ENCODE measurements at places on chromosomes 1 and 21.

DNA sequence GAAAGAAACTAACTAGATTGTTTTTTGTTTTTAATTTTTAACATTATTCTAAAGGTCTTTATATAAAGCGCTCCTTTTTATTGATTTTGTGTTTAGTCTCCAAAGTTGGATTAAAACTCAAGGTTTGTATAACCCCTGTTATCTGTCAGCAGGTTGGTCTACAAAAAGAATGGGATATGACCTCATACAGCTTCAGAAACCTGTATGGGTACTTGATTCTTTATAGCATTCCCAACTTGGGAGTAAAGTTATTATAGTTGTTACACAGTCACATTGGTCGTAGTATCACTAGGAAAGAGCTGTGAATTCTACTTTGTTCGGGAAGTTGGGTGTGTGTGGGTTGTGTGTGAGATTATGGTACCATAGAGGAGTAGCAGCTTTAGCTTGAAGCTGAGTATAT lies 52.4 kb downstream of the ZMYM4 start:
- DNase-seq, result no peak

GRCh38 chr1:37038227-37039093 lies 4.1 kb upstream of the GRIK3 start:
- DNase-seq, result no peak

GRCh38 chr1:75188892-75189291 lies 54.7 kb downstream of the LHX8 start:
- DNase-seq, result no peak

DNA sequence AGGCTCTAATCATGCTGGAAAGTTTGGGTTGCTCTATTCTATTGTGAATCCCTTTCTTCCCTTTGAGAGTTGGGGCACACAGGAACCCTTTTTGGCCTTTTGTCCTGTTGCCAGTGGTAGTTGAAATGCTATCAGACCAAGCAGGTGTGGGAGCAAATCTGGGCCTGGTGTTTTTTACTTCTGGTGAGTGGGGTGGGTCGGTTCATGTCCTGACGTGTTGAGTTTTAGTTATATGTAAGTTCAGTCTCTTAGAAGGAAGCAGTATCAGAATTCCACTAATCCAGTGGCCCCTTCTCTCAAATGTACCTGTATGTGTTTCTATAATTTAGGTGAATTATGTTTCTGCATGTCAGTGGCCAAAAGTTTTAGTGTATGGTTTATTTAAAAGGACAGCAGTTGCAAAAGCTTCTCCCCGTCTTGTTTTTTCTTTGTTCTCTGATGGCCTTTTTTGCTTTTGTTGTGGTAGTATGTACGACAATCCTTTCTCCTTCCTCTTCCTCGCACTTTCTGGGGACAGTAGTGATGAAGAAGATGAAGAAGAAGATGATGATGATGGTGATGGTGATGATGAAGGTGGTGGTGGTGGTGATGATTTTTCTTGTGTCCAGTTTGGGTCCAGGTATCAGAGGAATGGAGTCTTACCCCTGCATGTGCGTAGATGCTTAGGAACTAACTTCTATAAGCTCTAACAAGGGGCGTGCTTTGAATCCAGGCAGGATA lies 74.2 kb downstream of the UBE4B start:
- no peak for DNase-seq

DNA sequence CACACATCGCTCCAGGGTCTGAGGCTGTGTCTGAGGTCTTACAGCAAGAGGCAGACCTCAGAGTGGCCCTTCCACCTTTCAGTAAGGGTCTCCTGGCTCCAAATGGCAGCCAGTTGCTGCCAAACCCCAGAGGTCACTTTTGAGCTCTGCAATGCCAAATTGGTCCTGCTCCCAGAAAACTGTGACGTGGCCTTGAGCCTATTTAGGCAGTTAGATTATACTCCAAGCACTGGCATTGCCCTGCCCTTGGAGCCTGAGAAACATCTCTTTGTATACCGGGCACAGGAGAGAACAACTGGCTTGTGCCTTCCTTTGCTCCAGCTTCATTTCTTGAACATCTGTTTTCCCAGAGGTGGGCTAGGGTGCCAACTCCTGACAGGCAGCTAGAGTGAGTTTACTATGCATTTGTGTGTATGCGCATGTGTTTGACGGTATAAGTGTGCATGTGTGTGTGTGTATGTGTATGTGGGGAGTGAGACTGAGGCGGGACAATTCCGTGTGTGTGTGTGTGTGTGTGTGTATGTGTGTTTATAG lies 134.5 kb downstream of the IER5 start:
- DNase-seq, result no peak

- no peak for DNase-seq
Measured at GRCh38 chr21:31293986-31294385, 50.1 kb downstream of the TIAM1 start.

DNA sequence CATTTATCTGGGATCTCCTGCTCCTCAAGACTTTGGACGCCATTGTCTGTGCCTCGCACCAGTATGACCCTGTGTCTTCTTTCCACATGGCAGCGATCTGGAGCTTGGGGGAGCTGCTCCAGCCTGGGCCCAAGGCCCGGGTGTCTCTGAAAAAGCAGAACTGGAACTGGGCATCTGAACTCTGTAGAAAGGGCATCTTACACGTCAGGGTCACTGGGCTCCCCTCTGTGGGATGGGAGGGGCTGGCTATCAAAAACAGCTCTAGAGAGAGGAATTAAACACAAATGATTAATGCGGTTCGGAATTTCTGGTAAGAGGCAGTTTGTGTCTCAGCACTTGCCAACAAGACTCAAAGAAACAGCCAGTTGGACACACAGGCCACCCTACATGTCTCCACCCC lies 16.1 kb downstream of the FCRL1 start:
- DNase-seq, result no peak

DNA sequence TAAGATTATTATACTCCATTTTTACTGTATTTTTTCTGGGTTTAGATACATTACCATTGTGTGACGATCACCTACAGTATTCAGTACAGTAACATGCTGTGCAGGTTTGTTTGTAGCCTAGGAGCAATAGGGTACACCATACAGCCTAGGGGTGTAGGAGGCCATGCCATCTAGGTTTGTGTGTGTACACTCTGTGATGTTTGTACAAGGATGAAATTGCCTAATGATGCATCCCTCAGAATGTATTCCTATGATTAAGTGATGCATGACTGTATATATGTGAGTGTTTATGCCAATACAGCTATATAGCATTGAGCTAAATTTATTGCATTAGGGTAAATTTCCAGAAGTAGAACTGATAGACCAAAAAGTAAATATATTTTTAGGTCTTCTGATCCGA lies 23.3 kb downstream of the TUFT1 start:
- DNase-seq, result no peak

DNA sequence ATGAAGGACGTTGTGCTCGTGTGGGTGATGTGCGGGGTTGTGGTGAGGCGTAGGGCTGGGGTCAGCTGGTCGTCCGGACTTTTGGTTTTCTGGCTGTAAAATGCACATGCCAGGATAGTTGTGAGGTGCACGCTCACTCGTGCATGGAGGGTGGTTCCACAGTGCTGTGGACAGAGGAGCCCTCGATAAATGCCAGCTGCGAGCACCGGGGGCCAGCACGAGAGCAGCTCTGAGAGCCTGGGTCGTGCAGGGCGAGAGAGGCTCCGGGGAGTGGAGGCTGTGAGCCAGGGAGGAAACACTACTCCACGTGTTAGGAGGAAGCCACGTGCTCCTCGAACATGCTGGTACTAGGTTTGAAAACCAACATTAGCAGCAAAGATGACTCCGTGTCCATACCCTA lies 39.4 kb downstream of the COL18A1 start:
- DNase-seq, result no peak

DNA sequence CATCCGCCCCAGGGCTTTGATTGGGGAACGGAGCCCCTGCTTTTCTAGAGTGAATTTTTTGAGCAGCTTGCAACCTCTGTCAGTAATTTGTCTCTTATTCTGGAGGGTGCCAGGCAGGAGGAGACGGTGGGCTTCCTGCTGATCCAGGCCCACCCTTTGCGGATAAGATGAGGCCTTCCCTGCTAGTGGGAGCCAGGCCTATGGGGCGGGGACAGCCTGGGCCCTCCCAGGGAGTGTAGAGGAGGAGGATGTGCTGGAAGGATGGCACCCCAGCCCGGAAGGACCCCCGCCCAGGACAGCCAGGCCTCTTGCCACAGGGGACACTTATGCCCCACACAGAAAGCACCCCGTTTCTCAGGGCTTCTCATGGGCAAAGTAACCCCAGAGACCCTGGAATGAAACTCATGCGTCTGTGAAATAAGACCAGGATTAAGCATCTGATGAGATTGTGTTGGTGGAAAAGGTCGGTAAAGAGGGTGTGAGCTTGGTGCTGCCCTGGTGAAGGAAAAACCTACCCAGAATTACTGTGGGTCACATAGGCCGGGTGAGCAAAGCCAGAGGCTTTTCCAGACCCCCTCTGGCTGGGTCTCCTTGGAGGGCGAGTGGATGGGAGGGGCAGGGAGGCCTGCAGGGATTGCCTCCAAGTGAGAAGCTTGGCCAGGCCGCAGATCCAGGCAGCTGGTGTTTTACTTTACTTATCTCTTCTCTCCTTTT lies 118.7 kb downstream of the SIK1 start:
- DNase-seq, result no peak

- DNase-seq, result no peak
Measured at GRCh38 chr1:161839591-161839990, 73.5 kb downstream of the ATF6 start.

DNA sequence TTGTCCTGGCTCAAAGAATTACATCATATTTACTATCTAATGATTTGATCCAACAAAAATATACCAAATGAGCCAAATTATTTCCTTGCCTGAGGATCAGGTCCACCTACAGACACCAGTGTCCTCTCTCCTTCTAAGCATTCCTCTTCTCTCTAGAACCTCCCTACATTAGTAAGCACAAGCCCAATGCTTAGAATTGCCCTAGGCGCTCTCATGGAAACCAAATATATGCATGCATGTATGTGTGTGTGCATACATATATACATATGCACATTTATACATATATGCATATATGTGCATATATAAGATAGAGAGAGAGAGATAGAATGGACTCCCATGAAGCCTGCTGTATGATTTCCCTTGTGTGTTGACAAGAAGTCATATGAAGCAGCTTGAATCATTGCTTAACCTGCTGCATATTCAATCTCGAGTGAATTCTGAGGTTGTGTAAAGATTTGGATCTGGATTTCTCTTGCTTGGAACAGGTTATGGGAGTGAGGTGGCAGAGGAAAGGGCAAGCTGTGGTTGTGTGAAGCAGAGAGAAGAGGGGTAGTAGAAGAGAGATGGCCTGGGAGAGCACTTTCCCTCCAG lies 66.1 kb downstream of the SPAG17 start:
- DNase-seq, result no peak

GRCh38 chr1:97943354-97943753 lies 22.5 kb upstream of the DPYD start:
- no peak for DNase-seq

- DNase-seq, result no peak
Measured at GRCh38 chr1:3215198-3216014, 146.4 kb downstream of the PRDM16 start.

DNA sequence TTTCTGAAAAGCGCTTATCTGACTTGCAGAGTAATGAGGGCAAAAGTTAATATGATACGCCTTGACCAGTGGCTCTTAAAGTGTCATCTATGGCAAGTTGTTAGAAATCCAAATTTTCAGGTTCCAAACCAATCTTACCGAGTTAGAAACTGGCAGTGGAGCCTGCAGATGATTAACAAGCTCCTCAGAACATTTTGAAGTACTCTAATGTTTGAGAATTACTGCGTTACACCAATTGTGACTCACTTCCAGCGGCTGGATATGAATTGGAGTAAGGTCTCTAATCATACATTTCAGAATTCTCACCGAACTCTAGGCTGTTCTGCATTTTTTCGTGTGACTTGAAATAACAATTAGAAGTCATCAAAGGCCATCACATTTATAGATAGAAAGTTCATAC lies 73.5 kb upstream of the TMPRSS15 start:
- DNase-seq, result no peak

DNA sequence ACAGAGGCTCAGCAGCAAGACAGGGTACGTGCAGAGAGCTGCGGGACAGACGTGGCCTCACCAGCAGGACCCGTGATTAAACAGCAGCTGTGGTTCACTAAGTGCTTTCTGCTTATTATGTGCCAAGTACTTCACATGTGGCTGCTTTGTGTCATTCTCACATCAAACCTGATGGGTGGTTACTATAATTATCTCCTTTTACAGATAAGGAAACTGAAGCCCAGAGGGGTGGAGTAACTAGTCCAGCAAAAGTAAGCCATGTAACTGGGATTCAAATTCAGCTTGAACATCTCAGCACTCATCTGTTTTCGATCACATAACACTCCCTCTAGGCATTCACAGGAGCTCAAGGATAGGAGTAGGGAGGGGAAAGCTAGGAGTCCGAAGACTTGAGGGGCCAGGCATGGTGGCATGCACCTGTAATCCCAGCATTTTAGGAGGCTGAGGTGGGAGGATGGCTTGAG lies 50.8 kb upstream of the CLIC4 start:
- DNase-seq, result peak; percentile 81

- DNase-seq, result no peak
Measured at GRCh38 chr1:224684979-224685425, 68.9 kb downstream of the CNIH3 start.

- DNase-seq, result no peak
Measured at GRCh38 chr1:239764546-239764945, 327.1 kb upstream of the FMN2 start.

- DNase-seq, result no peak
Measured at GRCh38 chr1:13707164-13707563, 7.2 kb downstream of the PRDM2 start.

- DNase-seq, result no peak
Measured at GRCh38 chr21:44681152-44681551, 811 bp downstream of the KRTAP12-1 start.

DNA sequence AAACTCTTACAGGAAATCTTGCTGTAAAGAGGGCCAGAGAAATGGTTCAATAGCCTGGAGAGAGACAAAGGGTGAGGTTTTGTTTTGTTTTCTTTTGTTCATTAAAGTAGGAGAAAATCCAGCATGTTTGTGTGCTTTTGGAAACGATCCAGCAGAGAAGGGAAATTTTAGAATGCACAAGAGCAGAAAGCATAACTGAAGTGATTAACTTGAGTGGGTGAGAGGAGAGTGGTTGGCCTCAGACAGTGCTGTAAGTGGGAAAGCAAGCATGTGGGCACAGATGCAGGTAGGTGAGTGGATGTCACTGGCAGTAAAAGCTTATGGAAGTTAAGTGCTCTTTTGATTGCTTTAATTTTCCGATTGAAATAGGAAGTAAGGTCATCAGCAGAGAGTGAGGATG lies 50.2 kb downstream of the EEIG2 start:
- DNase-seq, result no peak

DNA sequence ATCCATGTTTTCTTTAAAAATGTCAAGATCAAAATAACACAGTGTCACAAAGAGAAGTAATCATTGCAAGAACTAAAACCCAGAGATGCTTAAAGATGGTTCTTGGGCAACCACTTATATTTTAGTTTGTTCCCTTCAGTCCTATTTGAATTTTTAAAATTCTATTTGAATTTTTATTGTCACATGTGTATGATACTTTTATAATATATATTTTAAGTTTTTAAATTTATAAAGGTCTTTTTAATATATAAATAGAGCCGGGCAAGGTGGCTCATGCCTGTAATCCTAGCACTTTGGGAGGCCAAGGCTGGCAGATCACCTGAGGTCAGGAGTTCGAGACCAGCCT lies 22.3 kb upstream of the DISC1 start:
- no peak for DNase-seq

GRCh38 chr1:228101994-228102790 lies 933 bp downstream of the C1orf35 start:
- DNase-seq, result peak; percentile 78

Measured in hematopoietic multipotent progenitor cell treated with erythropoietin and hydrocortisone succinate and interleukin-3 and kit ligand, for 6 days (in vitro differentiated cells).